ENCODE measurements at places on chromosomes 12 and 14.
A peak's percentile ranks its signal among the peaks of the same experiment; 100 is the strongest.

DNA sequence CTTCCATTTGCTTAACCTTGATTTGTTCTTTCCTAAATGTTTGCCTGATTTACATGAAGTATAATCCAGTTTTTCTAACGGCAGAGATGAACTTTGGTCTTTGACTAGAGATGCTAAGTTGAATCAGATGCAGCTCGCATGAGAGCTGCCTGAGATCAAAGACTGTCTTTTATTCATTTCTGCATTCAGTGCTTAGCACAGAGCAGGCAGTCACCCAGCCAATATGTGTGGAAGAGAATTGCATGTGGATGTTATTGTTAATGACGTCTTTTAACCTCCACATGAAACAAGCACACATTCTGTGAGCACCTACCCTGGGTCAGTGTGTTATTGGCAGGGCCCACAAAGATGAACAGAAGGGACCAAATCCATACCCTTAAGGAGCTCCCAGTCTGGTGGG, 99.2 kb downstream of the SLC5A8 start:
- no peak for DNase-seq

GRCh38 chr12:82838827-82839226, 152.1 kb downstream of the TMTC2 start:
- DNase-seq = no peak

- DNase-seq = no peak
Measured at GRCh38 chr14:103528146-103528586, 830 bp upstream of the TRMT61A start.

DNA sequence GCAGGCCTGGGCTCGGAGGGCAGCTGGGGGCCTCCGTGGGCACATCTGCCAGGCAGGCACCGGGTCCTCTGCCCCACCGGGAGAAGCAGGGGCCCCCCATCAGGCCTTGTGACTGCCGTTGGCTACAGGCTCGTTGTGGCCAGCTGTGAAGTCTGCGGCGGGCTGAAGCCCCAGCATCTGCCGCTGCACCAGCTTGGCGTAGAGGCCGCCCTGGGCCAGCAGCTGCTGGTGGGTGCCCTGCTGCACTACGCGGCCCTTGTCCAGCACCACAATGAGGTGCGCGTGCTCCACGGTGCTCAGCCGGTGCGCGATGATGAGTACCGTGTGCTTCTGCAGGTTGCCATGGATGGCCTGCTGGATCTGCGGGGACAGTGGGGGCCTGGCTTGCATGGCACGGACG, 33.9 kb upstream of the VPS37B start:
- no peak for DNase-seq

DNA sequence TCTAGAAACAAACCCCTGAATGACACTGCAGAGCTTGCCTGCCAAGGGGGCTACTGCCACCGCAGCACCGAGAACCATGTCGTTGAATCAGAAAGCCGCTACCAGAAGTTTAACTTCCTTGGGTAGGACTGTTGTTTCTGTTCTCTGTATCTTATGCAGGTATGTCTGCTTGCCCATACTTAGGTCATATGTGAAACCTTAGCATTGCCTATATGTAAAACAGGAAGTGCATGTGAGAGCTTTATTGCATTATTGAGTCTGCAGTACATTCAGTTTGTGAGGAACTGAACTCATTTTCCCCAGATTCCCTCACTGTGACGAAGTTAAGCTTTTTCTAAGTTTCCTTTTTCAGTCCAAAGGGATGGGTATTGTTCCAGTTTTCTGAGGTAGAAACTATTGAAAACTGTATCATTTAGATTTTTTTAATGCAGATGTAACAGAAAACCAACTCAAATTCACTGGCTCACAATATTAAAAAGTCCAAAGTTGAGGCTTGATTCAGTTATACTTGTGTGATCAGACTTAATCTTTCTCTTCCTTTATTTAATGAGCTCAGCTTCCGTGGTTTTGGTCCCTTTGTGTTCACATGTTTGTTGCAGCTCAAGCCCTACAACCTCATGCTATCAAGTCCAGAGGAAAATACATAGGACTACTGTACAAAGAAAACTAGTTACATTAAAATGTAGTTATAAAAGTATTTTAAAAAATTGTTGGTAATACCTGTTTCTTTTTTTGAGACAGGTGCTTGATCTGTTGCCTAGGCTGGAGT, 6.9 kb downstream of the FBXO34 start:
- peak; percentile 40 for DNase-seq

DNA sequence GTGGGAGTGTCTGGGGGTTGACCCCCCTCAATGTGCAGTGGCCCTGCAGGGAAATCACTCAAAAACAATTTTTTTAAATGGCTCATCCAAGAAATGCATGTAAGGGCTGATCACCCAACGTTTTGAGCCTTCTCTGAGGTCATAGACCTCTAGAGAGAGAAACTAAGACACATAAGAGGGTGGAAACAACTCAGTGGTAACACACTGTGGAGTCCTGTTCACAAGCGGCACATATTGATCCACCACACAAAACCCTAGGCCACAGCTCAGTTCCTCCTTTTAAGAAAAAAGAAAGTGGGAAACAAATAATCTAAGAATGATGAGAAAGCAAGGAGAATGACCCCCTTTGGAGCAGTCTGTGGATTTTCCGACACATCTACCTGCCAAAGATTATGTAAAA, 83.0 kb upstream of the METAP2 start:
- DNase-seq = no peak

GRCh38 chr12:12467688-12468261, 94.9 kb downstream of the DUSP16 start:
- peak; percentile 30 for DNase-seq

GRCh38 chr12:101634724-101635123, 40.0 kb downstream of the MYBPC1 start:
- peak; percentile 60 for DNase-seq

GRCh38 chr14:23624830-23625404, 11.2 kb upstream of the DHRS2 start:
- no peak for DNase-seq

- DNase-seq = no peak
Measured at GRCh38 chr12:64716371-64716770, 42.8 kb downstream of the GNS start.

- peak; percentile 48 for DNase-seq
Measured at GRCh38 chr14:67413806-67414769, 2.1 kb upstream of the PLEK2 start.

DNA sequence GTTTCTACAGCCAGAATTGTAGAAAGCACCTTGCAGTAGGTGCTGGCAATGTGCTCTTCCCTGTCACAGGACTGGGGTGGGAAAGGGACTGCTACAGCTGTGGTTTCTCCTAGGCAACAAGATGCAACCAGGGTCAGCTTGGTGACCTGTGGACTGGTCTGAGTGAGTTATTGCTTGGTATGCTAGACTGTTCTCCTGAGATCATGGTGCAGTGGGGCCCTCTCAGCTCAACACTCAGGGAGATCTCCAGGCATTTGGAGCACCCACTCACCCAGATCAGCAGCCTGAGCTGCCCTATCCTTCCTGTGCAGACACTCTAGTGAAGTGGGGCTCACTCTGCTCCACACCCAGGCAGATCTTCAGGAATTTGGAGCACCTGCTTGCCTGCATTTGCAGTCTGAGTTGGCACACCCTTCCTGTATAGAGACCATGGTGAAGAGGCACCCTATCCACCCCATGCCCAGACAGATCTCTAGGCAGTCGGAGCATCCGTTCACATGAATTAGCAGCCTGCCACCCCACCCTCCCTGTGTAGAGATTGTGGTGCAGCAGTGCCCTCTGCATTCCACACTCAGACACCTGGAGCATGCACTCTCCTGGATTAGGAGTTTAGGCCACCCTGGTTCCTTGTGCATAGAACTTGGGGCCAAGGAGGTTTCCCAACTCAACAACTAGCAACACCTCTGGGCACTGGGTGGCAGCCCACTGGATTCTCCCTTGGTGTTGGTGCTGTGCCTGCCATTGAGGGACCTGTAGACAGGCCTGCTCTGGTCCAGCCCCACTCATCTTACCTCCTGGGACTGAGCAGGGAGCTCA, 3.8 kb upstream of the FAM186B start:
- no peak for DNase-seq

GRCh38 chr12:108772891-108773797, 41.8 kb upstream of the CORO1C start:
- DNase-seq = no peak

DNA sequence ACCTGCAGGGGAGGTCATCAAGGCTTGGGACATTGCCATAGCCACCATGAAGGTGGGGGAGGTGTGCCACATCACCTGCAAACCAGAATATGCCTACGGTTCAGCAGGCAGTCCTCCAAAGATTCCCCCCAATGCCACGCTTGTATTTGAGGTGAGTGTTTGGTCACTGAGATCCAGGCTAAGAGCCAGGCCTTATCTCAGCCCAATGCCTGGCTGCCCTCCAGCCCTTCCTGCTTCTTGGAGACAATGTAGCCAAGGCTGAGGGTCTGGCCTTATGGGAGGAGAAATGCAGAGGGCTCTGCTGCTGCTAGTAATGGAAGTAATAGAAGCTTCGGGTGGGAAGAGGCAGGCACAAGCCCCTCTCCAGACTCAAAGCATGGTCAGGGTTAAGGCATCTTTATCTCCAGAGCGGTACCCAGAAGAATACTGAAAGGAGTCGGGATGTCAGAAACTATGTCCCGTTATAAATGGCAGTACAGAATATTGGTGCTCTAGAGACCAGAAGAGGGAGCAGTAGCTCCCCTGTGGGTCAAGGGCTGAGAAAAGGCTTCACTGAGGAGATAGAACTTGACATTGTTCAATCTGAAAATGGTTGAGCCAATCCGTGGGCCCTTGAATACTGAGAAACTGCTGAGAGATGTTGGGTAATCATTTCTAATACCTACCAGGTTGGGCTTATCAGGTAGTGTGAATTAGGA, 3.1 kb downstream of the FKBP4 start:
- DNase-seq = no peak

GRCh38 chr14:34220921-34221320, 241.1 kb downstream of the SPTSSA start:
- DNase-seq = no peak

DNA sequence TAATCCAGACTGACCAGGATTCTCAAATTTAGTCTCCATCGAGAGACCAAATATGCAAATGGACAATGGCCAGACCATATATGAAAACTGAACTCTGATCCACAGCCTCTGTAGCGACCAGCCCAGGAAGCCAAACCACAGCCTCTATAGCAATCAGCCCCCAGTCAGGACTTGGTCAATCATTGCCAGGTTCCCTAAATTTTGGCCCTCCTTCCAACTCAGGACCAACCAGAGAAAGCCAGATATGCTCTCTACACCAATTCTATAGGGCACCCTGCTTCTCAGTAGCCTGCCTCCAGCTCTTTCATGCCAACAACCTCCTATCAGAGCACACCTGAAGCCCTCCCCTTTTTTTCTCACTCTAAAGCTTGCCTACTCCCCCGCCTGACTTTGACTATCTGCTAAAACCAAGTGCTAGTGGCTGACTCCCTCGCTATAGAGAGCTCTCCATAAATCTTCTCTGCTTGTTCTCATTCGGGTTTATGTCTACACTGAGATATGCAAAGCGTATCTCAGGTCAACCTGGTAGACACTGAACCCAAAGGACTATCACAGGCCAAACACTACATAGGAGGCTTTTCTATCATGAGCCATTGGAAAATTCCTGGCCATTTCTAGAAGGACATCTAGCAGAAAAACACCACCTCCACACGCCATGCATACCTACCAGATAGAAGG, 110.5 kb upstream of the FUT8 start:
- no peak for DNase-seq

GRCh38 chr12:114319422-114319821, 86.5 kb downstream of the TBX5 start:
- no peak for DNase-seq

All from CD14-positive monocyte (primary cell).